Mucosa of gallbladder (tissue), 1 donor: ENCODE measurements at places on chromosomes 5 and 9.

- no peak for DNase-seq
Measured at GRCh38 chr9:13181652-13182051, 97.8 kb downstream of the MPDZ start.

- DNase-seq = no peak
Measured at GRCh38 chr5:10109299-10109698, 140.4 kb downstream of the ATPSCKMT start.

DNA sequence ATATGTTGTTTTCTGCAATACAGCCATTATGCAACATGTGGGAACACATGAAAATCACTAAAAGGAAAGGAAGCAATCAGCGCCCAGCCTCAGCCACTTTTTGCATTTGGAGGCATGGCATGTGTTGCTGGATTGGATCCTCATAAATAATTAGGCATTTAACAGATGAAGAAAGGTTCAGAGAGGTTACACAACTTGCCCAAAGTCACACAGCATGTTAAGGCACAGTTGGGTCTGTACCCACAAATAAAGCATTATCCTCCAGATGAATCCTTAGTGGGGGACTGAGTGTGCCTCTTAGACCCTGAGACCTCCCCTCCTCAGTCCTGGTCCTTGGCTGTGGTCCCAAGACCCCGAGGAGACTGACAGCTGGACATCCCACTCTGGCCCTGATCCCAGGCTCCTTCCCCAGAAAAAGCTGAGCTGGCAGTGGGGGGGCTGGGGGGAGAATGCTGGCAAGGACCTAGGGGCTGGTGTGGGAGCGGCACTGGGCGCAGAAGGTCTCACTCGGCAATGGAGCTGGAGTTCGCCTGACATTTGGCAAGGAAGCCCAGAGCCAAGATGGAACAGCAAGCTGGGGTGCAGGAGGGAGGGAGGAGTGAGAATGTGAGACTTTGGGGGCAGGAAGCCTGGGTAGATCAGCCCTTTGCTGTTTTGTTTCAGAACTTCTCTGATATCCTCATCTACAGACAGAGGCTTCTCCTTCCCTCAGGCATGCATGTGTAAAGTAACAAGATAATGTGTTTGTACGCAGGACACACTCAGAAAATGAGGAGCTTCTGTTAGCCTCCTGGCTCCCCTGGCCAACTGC lies 6.9 kb upstream of the AKNA start:
- DNase-seq = no peak

- DNase-seq = no peak
Measured at GRCh38 chr9:9173264-9173663, 1373.7 kb upstream of the DMAC1 start.

GRCh38 chr9:110797611-110798010 lies 129.0 kb downstream of the MUSK start:
- DNase-seq = no peak

DNA sequence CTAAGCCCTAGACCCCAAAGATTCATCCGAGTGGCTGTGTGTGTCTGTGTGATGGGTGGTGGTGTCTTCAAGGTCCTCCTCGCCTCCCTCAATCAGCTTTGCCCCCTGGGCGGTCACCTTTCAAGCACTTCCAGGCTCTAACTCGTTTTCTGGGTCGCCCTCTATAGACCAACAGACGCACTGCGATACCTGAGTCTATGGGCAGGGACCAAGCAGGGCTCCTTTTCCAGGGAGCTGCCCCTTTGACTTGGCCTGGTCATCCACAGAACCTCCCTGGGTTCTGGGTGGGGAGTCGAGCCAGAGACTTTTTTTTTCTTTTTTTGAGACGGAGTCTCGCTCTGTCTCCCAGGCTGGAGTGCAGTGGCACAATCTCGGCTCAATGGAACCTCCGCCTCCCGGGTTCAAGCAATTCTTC lies 1.1 kb downstream of the SLC27A4 start:
- peak; percentile 67 for DNase-seq

GRCh38 chr5:61162010-61162831 lies at the start of gene SMIM15:
Gene SMIM15, minus strand, starts transcription at chr5:61162468. Its CDS starts 2,297 bp downstream, at chr5:61160171.
- DNase-seq = peak; percentile 89

GRCh38 chr5:57429513-57430120 lies 53.0 kb downstream of the ACTBL2 start:
- DNase-seq = no peak

DNA sequence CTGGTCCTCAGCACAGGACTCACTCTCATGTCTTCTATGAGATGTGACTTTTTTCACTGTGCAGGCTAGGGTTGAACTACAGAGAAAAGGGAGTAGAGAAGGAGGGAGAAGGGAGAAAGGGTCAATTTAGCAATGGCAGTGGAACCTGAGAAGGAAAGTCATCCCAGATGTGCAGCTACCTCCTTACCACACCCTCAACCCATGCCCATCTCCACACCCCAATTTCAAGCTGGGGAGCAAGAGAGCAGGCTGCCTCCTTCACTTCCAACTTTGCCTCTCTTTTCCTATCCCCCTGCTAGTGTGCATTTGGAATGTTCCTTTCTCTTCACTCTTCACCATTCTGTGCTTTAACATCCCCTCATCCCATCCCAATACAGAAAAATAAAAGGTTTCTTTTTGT lies 163.5 kb upstream of the MAP3K1 start:
- no peak for DNase-seq

- no peak for DNase-seq
Measured at GRCh38 chr9:15570769-15571168, 17.9 kb downstream of the CCDC171 start.

- DNase-seq = no peak
Measured at GRCh38 chr5:151779531-151780125, 7.9 kb downstream of the G3BP1 start.

- DNase-seq = no peak
Measured at GRCh38 chr5:146718609-146719008, 159.9 kb downstream of the PPP2R2B start.

DNA sequence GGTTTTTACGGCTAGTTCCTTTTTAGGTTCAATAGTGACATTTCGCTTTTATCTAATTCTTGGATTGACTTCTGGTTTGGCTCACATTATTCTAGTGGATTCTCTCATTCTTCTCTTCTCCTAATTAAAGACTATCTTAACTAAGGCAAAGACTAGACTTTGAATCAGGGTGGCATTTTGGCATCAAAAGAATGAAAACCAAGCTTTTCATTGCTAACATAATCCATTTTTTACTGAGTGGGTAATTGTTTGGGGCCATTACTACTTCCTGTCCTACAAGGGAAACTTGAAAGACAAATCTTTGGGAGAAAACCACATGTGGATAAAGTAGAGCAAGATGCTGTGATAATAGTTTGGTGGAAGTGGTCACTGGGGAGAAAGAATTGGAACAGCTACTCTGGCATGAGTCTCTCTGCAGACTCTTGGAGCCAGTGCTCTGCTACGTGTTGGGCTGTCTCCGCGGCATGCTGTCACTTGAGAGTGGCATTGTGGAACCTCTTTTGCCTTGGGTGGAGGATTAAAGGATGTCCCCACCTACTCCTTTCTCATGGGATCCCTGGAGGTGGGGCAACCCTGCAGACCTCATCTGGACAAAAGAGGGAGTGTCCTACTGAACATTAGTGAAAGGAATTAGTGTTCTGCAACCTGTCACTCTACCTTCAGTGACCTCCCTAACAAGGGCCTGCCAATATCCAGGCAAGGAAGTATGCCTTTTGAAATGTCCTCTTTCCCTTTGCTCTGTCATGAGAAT lies 280.4 kb downstream of the PSAT1 start:
- no peak for DNase-seq

GRCh38 chr5:127602896-127603844 lies 45.7 kb upstream of the CTXN3 start:
- no peak for DNase-seq

GRCh38 chr5:170095646-170096045 lies 10.1 kb upstream of the FOXI1 start:
- no peak for DNase-seq

DNA sequence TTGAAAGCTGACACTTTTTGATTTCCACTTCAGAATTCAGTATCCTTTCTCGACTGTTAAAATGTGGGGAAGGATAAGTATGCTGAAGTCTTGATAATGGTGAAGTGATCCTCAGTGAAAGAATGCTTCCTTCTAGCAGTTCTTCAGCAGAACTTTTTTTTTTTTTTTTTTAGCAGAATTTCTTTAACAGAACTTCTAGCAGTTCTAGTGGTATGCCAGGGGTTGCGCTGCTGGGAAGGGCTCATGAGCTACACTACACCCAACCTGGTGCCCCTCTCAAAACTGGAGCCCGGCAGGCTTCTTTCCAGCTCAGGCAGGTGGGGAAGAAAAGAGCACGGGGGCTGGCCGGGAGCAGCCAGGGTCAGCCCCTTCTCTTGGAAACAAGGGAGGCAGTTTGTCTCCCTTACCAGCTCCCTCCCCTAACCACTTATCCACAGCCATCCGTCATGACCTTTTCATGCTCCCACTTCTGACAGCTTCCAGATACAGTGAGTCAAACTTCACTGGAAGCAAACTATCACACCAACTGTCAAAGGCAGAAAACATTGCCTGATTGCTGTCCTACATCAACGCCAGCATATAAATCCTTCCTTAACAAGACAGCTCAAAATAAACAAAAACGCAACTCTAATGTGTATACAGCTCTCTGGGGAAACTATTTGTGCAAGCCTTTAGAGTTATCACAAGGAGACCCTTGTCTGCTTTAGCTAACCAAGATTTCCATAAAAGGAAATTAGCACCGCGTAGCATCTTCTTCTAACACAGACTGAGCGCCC lies 211.5 kb downstream of the GAPVD1 start:
- DNase-seq = no peak

DNA sequence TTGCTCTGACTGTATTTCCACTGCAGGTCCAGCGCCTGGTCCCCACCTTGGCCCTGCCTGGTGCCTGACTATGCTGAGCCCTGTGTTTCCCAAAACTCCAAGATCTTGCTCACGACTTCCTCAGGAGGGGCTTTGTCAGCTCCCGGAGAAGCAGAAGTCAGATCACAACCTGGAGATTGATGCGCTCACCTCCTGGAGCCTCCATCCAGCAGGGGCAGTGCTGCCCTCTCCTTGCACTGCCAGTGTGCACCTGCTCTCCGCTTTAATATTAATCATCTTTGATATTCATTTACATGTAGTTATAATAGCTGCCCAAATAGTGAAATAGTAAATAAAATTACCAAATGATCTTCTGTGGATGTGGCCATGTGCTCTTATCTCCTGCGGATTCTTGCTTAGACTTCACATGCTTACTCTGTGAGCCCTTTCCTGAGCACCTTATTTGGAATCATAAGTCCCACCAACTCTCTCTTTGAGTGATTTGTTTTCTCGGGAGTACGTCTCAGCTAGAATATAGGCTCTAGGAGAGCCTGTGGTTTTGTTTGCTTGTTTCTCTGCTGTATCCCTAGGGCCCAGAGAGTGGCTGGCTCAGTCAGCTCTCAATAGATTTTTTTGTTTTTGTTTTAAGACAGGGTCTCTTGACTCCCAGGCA lies 17.4 kb downstream of the MAML1 start:
- DNase-seq = no peak

DNA sequence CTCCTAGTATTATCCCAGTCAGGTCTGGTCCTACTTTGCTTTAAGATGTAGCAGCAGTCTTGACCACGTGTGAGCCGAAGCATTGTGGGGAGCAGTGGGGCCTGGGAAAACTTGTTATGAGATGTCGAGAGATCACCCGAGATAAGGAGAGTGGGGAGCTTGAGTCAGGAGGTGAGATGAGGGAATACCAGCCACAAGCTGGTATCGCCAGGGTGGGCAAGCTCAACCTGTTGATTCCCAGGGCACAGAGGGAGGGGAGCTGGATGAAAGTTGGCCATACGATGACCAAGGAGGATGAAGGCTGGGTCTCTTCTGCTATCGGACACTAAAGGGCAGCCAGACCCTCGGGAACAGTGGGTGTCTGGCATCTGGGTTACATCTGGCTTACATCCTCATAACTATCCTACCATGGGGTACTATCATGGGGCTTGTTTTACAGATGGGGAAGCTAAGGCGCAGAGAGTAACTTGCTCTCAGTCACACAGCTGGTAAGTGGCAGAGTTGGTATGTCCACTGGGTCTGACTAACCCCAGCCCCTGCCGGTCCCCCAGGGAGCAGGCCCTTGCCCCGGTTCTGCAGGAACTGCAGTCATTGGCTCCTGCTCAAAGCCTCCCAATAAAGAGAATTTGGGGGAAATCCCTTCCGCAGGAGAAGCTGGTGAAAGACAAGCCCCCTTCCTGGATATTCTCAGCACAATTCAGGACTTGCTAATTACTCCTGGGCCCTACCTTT lies 13.4 kb upstream of the TIFAB start:
- DNase-seq = no peak

GRCh38 chr9:87372356-87372851 lies 125.3 kb upstream of the DAPK1 start:
- peak; percentile 87 for DNase-seq

DNA sequence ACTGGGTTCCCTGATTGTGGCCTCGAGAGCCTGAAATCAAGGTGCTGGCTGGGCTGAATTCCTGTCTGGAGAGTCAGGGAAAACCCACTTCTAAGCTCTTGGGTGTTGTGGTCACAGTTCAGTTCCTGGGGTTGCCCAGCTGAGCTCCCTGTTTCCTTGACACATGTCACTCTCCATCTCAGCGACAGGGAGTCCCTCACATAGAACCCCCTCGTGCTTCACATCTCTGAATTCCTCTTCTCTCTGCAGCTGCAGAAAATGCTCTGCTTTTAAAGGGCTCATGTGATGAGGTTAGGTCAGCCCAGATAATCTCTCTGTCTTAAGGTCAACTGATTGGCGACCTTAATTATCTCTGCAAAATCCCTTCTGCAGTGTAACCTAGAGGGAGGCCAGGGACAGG lies 53.5 kb upstream of the NFIL3 start:
- no peak for DNase-seq

GRCh38 chr5:152372875-152373274 lies 32.2 kb downstream of the NMUR2 start:
- no peak for DNase-seq

DNA sequence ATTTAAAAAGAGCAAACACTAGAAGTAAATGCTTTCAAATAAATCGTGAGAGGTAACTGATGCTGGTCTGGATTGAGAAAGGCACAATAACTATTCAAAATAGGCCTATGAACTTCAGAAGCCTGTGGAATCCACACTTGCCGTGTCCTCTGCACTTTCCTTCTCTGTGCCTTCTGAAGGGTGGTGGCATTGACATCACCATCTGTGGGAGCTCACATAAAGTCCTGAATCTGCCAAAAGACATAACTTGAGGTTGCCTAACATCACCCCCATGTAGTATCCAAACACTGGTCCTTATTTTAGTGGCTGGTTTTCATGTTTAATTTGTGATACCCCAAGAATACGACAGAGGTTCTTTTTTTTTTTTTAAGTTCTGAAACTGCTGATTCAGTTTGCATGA lies 59.8 kb downstream of the IRF1 start:
- no peak for DNase-seq

DNA sequence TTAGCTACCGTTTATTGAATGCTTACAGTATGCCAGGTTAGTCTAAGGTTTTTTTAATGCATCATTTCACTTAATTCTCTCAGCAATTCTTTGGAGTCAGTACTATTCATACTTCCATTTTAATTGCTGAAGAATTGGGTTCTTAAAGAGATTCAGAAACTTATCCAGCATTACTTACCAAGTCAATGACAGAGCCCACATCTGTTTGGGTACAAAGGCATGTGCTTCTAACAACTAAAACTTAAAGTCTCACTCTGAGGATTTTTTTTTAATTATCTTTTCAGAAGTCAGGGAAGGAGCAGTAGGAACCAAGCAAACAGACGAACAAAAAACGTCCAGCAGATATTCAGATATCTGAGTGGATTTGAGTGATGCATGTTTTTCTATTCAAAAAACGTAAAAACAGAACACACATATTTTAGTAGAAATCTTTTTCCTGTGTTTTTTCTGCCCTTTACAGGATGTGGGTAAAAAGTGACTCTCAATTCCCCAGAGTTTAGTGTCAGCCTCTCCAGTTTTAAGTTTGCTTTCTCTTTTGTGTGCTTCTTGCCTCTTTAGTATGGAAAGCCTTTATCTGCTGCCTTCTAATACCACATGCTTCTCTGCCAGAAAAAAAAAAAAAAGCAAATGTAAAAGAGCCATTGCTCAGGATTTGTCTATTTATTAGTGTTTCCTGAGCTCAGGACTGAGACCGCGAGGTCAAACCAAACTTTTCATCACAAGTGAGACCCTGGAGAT lies 118.0 kb downstream of the PRKACG start:
- DNase-seq = no peak
